NT2/D1 (cell line): ENCODE measurements at places on chromosomes 3 and 15.

DNA sequence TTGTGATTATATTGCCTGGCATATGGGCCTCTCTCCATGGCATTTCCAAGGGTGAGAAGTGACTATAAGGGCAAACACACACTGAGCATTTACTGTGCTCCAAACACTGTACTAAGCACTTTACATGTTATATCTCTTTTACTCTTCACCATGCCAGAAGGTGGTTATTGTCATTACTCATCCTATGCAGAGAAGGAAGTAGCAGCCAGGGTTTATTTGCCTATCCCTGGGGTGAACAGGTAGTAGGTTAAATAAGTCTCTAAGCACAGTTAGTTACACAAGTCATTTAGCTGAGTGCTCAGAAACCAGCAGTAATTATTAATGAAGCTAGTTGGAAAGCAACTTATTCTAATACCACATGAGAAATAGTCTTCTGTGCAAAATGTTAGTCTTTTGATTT lies 109.9 kb upstream of the SYNPR start:
- DNase-seq = no peak

GRCh38 chr3:194956697-194957396 lies 271.2 kb downstream of the FAM43A start:
- no peak for DNase-seq

GRCh38 chr3:192514081-192514753 lies 213.1 kb downstream of the FGF12 start:
- DNase-seq = peak; percentile 52

DNA sequence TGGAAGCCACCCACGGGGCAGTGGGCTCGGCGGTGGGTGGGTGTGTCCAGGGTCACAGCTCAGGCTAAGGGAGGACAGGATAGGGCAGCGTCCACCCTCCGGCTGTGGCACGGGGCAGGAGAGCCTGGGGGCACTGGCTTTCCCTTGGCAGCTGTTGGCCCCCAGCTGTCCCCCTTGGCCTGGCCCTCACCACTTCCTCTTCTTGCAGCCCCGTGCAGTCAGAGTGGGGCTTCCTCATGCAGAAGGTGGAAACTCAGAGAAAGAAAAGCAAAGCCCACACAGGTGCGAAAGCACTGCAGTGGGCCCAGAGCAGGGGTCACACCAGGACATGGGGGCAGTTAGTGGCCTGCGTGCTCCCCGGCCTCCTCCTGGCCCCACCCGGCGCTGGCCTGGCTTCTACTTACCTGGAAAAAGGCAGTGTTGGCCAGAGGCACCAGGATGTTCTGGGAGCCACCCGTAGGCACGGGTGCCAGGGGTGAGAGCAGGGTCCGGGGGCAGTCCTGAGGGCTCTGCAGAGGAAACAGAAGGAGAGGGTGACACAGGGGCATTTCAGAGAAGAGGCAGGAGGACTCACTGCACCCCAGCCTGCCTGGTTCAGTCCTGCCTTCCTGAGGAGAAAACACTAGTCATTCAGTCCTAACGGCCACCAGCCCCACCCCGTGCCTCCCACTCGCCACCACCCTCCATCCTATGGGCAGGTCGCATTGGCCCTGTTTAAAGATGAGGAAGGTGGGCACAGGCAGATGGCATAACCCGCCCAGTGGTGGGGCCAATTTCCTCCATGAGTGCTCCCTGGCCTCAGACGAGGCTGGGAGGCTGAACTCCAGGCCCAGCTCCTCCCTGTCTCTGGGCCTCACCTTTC lies 28.3 kb downstream of the PLXND1 start:
- DNase-seq = no peak

DNA sequence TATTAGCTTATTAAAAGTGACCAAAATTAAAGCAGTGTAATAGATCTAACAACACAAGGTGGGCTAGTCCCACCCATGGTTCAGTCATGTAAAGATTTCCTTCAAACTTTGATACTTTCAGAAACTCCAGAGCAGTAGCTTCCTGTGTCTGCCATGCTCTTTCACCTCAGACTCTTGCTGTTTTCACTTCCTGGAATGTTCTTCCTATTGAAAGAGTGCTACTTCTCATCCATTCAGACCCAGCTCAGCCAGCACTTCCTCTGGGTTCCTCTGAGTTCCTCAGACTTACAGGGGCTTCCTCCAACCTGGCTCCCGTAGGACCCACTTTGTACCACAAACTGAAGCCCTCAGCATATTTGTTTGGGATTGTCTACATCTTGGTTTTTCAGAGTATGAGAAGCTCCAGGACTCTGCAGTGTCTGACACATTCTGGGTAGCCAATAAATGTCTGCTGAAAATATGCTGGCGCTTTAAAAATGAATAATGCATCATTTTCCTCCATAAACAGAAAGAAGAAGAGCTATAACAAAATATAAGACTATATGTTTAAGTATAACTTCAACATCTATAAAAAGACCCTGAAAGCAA lies 18.0 kb downstream of the NCEH1 start:
- no peak for DNase-seq

- DNase-seq = no peak
These were observed 30.9 kb downstream of the DAG1 start for GRCh38 chr3:49500732-49501609.

DNA sequence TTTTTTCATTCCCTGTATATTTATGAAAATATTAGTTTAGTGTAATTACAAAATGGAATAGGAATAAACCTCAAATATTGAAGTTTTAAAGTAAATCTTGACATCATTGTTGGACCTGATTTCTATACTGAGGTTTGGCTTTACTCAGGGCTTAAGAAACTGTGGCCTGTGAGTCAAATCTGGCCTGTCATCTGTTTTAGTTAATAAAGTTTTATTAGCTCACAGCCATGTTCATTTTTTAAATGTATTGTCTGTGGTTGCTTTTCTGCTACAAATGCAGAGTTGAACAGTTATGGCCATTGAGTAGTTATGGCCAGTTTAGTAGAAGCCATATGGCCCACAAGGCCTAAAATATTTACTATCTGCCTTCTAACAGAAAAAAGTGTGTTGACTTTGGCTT lies 80.7 kb downstream of the DIPK2A start:
- DNase-seq = no peak

GRCh38 chr15:88890495-88890894 lies 4.8 kb downstream of the HAPLN3 start:
- no peak for DNase-seq

DNA sequence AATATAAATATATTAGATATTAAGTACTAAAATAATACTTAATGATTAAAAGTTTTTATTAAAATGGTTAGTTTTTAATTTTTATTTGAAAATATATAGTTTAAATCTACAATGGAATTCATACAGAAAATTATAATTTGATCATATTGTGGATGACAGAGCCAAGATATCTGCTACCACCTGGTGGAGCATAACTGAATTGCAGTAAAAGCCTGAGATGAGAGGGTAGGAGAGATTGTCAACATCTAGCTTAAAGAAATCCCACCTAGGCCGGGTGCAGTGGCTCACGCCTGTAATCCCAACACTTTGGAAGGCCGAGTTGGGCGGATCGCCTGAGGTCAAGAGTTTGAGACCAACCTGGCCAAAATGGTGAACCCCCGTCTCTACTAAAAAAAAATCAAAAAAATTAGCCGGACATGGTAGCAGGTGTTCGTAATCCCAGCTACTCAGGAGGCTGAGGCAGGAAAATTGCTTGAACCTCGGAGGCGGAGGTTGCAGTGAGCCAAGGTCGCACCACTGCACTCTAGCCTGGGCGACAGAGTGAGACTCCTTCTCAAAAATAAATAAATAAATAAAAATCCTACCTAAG lies 25.1 kb upstream of the CSTA start:
- peak; percentile 22 for DNase-seq

DNA sequence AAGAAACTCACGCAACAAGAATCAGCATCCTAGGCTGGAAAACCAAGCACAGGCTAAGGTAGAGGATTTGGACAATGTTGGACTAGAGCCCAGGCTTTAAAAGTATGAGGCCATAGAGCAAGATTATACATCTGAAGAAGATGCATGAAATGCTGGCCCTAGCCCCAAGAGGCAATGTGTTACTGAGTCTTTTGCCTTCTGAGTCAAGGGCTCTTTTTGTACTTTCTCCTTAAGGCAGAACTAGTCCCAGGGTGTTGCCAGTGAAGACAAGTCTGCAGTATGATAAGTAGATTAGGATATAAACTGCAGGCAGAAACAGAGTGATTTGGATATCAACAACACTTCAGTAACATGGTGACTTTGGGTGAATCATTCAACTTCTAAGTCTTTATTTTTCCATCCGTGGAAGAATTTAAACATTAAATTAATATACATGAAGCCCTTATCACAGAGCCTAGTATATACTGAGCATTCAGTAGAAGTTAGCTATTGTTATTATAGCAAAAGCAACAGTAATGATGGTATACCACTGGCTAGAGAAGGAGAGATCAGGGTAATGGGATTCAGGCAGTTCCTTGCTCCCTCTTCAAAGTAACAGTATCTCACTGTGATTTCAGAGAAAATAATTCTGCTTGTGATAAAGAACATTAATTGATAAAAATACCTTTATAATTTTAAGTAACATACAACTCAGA lies 99.9 kb upstream of the MLF1 start:
- no peak for DNase-seq

- DNase-seq = no peak
These were observed 229.8 kb downstream of the LRTM1 start for GRCh38 chr3:54698054-54698453.

- DNase-seq = no peak
These were observed 44.2 kb downstream of the MKRN2 start for GRCh38 chr3:12601072-12601471.

- DNase-seq = no peak
These were observed 38.5 kb upstream of the FOXP1 start for GRCh38 chr3:71621825-71622537.

DNA sequence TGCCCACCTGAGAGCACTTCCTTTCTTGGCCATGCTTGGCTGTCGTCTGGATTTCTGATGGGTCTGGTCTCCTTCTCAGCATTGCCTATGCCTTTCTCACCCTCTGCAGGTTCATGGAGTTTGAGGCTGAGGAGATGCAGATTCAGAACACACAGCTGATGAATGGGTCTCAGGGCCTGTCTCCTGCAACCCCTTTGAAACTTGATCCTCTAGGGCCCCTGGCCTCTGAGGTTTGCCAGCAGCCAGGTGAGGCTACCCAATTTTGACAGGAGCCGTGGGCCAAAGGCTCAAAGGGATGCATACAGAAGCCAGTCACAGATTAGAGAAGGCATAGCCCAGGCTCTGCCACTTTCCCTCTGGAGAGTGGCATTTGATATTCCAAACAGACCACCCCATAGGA lies 10.5 kb downstream of the NUTM1 start:
- no peak for DNase-seq
